Upper lobe of right lung (tissue), 1 donor: ENCODE measurements at places on chromosomes 5 and 9. TPM values are rescaled to one million over a fixed set of nuclear protein-coding genes. Genes with fewer than 3 reads are reported as not detected.

- DNase-seq = no peak
These were observed 7.7 kb downstream of the P4HA2 start for GRCh38 chr5:132219981-132220380.

GRCh38 chr9:133680250-133680975 lies 44.2 kb downstream of the DBH start:
- no peak for DNase-seq

Gene TRIM7
- 4.9 TPM for total RNA-seq

- no peak for DNase-seq
These were observed 634.5 kb downstream of the BRINP1 start for GRCh38 chr9:118734696-118735095.
